Stimulated activated CD4-positive, alpha-beta T cell treated with anti-CD3 and anti-CD28 coated beads, Interleukin-4, amount 100 ng/mL, for 1 hour (primary cell): ENCODE measurements at places on chromosomes 11 and 22.

- DNase-seq: no peak
These were observed 443 bp upstream of the CELF1 start for GRCh38 chr11:47553406-47553743.

DNA sequence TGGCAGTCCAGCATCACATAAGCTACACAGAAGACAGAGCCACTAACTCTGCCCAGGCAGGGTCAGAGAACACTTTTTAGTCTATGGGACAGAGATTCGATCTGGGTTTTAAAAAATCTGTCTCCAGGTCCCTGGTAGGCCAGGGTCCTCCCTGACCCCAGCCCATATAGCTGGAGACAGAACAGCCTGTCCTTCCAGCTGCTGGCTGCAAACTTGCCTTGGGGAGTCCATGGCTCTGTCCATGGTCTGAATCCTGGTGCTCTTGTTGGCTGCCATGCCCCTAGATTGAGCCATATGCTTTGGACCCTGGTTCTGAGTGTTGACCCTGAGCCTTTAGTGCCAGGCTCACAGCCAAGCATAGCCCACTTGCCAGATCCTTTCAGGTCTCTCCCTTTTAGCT, 13.3 kb upstream of the LIPT2 start:
- DNase-seq: no peak

DNA sequence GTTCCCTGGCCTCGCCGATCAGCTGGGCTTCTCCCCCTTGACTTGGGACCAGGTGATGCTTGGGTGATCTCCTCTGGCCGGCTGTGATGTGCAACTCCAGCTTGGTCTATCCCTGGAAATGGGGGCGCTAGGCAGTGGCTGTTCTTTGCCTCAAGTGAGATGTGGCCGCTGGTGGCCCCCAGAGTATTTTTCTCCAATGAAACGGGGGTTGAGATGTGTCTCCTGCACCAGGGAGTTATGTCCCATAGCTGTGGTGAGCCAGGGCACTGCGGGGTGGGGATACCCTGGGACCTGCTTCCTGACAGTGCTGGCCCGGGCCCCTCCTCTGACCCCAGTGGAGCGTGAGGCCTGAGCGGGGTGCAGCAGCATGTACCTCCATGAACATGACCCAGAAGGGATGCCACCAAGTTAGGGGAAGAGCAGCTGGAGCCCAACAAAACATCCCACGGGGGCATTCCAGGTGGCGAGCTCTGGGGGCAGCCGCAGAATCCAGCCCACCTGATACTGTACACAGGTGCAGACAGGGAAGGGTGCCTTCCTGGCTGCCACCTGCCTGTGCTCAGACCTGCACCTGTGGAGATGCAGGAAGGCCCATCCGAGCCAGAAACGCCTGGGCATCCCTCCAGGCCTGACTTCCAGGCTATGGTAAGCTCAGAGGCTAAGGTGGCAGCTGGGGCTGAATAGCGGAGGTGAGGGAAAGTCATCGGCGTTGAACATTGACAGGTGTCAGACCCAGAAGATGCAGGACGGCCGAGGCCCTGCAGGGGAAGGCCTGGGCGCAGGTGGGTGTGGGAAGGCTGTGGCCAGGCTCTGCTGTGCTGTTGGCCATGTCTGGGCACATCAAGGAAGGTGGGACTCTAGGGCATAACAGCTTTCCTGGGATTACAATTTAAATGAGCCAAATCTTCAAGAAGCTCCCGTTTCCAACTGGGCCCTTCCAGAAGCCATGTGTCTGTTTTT, 97.3 kb downstream of the CTTN start:
- no peak for DNase-seq

GRCh38 chr11:76610871-76611475, 59.6 kb downstream of the LRRC32 start:
- DNase-seq: no peak

DNA sequence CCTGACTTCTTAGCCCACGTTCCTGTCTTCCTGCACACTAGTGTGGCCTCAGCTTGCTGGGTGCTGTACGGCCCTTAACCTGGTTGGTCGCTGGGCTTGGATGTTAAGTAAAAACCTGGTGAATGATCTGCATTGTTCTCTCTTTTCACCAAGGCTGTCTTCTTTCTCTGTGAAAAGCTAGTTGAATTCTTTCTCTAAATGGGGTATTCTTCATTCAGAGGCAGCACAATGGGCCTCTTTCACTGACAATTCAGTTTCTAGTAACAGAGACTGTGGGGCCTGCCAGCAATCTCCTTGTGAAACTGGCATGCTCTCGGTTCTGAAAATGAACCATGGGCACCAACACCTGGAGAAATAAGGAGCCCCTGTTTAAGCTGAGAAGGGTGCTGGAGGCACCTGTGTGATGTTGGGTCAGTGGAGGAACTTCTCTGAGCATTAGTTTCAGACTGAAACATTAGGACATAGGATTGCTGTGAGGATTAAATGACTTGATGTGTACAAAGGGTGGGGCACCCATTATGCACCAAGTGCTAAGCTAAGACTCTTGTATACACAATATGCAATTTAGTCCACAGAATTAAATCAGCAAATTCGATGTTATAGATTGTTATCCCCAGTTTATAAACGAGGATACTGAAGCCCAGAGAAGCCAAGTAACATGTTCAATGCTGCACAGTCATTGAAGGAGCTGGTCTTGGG, 33.1 kb upstream of the ELF5 start:
- DNase-seq: no peak

DNA sequence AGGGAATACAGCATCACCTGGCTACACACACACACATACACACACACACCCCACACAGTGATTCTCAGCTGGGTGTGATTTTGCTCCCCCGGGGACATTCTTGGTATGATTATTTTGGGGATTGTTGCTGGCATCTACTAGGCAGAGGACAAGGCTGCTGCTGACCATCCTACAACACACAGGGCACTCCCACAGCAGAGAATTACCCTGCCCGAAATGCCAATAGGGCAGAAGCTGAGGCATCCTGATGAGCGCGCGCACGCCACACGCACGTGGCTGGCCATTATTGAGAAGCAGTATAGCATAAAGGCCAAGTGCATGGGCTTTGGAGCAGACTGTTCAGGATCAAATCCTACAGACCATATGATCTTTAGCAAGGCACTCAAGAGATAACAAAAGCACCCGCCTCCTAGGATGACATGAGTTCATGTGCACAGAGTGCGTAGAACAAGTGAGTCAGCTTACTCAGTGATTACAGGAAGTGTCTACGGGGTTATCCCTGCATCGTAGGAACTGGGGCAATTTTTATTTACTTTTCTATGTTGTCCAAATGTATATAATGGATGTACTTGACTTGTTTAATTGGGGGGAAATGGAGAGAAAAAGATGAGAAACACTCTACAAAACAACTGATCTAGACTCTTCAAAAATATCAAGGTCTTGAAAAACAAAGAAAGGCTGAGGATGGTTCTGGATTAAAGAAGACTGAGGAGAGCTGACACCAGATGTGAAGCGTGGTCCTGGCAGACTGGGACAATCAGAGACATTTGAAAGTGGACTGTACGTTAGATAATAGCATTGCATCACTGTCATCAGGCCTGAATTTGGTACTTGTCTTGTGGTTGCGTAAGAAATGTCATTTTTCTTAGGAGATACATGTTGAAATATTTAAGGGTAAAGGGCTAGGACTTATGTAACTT, 7.2 kb upstream of the EHD1 start:
- no peak for DNase-seq

DNA sequence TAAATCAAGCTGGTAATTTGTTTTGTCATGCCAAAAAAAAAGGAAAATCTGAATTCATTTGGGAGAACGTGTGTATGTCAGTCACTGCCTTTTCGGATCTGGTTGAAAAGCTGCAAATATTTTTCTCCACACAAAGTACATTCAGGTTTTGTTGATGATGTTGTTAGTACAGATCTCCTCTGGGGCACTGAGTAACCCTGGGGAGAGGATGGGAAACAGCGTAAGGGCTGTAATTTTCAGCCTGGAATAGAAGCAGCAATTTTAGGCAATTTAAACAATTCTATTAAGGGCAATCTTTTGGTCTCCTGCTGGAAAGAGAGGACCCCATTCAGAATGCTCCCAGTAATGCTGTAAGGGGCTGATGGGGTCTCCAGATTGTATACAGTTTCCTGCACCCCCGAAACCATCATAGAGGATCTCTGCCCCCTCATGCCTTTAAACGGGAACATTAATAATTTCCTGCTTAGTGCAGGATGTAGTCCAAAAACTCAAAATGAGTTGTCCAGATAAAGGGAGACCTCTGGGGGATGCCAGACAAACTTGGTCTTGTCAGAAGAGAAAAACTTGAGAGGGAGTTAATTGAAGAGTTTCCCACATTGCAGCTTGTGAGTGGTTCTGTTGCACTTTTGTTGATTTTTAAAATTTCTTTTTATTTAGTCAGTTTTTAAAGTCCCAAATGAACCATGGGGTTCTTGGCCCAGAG, 132.3 kb downstream of the COMMD9 start:
- DNase-seq: no peak

DNA sequence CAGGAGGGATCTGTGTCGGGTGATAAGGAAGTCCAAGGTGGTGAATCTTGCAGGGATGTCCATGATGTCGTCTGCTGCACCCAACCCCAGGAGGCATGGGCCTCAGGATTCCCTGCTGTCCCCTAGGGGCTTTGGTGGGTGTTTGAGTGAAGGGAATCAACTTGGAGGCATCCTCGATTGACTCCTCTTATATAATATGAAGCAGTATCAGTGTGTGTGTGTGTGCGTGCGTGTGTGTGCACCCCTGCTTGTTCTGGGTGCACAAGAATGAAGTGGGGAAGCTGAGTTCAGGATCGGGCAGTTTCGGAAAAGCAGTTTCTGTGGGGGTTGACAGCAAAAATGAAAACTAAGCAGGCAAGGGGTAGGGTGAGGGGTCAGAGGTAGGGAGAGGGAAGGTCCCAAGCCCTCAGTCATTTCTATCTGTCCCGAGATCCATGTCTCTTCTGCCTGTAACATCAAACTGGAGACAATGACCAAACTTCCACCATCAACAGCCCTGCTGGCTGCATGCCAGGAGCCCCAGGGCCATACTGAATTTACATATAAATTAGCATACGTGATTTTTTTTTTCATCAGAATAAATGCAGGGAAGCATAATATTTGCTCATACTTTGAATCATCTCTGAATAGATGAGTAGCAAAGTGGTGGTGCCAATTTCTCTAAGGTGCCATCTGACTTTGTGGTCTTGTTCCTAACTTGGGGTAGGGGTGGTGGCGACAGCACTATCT, 2.0 kb downstream of the NTM start:
- DNase-seq: no peak

- no peak for DNase-seq
These were observed 14.8 kb upstream of the PICK1 start for GRCh38 chr22:38042488-38042790.
